NCI-H1436 treated with DMSO at 0.1 percent for 48 hours (cell line): ENCODE measurements at places on chromosomes 6 and 20.

DNA sequence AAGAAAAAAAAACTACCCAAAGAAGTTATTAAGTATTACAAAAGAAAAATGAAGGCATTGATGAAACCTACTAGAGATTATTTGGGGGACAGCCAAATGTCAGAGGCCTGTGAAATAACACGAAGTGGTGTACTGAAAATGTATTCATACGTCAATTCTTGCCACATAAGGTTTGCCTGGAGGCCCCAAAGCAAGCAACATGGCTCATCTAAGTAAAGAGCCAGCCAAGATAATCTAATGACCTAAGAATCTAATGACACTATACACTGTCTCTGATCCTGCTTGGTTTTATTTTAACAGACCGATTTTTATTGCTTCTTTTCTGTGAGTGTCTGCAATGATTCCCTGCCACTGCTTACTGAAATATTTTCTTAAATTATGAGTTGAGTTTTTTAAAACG, 34.7 kb downstream of the FILIP1 start:
- no peak for DNase-seq

DNA sequence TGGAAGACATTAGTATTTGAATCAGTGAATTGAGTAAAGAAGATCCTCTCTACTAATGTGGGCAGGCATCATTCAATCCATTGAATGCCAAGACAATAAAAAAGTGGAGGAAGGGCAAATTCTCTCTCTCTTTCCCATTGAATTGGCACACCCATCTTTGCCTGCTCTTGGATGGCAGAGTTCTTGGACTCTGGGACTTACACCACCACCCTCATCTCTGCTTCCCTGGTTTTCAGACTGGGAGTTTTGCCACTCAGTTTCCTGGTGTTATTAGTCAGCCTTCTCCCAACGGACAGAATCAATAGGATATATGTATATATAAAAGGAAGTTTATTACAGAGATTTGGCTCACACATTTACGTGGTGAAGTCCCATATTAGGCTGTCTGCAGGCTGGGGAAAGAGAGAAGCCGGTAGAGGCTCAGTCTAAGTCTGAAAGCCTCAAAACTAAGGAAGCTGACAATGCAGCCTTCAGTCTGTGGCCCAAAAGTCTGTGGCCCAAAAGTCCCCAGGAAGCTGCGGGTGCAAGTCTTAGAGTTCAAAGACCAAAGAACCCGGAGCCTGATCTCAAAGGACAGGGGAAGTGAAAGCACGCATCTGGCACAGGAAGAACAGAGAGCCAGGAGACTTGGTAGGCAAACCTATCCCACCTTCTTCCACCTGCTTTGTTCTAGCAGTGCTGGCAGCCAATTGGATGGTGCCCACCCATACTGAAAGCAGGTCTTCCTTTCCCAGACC, 64.4 kb downstream of the SMPDL3A start:
- DNase-seq, result no peak

GRCh38 chr6:83921315-83921714, 61.8 kb downstream of the CYB5R4 start:
- DNase-seq, result no peak

GRCh38 chr6:150732765-150733539, 132.6 kb upstream of the MTHFD1L start:
- no peak for DNase-seq

DNA sequence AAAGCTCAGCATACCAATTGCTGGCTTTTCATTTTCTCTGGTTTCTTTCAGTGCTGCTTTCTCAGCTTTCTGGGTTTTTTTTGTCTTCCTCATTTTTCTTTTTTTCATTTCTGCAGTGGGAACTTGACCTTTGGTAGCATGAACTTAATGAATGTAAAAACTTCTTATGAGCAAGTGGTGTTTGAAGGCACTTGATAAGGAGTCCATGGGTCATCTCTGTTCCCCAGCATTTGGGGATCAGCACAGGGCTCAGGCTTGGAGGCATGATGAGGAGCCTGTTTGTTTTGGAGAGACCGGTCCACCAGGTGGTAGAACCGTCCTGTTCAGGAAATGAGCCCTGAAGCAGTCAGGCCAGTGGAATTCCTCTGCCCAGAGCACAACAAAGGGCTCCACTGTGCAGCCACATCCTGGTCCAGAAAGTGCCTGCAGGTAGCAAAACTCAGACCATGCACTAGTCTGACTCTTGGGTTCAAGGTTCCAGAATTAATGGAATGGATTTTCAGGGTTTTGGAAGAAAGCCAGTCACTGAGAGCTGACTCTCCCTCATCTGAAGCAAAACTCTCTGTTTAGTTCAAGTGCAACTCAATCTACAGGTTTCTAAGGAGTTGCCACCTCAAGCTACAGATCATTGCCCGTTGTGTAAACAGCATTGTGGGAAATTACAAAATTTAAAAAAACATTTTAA, 52.3 kb upstream of the ADGRF1 start:
- no peak for DNase-seq

DNA sequence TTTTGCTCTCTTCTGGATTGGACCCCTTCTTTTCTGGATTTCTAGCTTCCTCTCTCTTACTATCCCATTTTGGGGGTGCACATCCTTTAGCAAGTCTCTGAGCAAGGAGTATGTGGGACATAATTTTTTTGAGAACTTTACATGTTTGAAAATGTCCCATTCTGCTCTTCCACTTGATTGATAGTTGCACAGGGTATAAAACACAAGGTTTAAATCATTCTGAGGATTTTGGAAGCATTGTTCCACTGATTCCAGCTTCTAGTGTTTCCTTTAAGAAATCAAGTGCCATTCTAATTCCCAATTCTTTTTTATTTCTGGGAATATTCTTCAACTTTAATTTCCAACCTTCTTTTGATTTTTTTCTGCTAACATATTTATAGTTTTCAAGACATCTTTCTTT, 60.7 kb downstream of the APCDD1L start:
- no peak for DNase-seq

GRCh38 chr6:104639668-104640067, 220.1 kb downstream of the HACE1 start:
- DNase-seq, result no peak

DNA sequence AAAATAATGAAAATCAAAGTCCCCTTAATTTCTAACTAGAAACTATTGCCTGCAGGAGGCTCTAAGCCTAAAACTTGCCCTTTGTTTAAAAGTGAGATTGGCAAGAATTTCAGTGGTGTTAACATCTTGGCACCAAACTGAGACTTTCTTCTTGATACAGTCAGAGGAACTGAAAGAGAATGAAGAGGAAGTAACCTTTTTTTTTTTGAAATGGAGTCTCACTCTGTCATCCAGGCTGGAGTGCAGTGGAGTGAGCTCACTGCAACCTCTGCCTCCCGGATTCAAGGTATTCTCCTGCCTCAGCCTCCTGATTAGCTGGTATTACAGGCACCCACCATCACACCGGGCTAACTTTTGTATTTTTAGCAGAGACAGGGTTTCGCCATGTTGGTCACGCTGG, 3.6 kb downstream of the DOP1A start:
- DNase-seq, result no peak

DNA sequence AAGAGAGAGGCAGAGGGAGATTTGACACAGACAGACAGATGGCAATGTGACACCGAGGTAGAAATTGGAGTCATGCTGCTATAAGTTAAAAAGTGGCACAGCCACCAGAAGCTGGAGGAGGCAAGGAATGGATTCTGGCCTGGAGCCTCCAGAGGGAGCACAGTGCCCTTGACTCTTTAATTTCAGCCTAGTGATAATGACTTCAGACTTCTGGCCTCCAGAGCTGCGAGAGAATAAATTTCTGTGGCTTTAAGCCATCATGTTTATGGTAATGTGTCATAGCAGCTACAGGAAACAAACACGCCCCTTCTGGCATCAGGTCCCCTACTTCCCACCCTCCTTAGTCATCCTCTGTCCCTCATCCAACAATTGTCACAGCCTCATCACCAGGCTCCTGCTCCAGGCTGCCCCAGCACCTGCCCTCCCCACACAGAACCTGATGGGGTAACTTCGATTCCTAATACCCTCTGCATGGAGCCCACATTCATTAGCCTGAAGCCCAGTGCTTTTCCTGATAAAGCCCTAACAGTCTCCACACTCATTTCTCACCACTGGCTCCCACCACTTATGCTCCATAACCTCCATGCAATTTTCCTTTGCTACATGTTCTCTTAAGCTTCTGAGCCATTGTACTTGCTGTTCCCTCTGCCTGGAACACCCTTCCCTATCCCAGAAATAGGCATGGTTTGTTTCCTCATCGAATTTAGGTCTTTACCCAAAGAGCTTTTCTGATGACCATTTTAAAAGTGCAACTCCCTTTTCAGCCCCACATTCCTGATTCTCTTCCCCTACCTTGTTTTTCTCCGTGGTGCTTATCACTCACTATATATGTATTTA, 69.7 kb upstream of the TOX2 start:
- no peak for DNase-seq

DNA sequence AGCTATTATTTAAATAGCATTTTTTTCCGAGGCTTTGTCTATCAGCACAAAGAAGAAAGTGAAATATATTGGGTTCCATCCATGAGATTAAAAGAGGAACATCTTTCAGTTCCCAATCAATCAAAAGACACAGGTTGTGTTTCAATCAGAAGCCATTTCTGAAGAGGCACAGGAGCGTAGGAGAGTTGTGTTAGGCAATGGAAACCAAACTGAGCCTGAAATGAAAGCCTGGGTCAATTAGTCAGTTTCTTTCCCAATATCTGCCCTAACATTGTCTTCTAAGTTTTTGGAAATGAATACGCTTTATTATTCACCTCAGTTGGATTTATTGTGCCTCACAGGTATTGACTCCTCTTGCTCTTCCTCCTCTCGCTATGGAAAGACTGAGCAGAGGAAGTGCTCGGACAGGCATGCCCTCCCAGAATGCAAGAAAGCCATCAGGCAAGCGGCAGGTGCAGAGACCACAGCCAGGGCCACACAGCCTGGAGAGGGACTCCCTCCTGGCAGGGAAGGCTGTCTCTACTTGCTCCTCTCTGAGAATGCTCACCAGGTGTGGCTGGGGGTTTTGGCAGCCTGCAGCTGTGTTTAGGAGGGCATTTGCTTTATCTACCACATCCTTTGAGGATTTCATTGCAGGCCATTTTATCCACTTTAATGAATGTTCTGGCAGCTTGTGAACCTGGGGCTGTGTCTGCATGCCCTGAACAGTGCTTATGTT, 100.8 kb upstream of the NEDD9 start:
- DNase-seq, result no peak

DNA sequence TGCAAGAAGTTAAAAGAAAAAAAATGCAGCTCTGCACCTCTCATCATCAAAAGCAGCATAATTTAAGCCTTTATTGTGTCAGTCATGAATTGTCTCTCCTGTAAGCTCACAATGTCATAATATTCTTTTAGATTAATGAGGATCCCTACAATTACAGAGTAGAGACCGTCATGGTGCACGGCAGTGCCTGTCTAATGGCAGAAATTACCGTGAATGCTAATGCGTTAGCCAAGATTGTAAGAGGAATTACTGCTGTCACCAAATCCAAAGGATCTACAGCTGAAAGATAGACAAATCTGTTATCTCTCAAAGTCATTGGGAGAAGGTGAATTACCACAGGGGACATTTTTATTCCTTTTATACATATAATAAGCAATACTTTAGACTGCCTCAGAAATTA, 631.6 kb upstream of the NRSN1 start:
- DNase-seq, result peak; percentile 8

GRCh38 chr6:35468980-35469750, 964 bp downstream of the RPL10A start:
- no peak for DNase-seq

DNA sequence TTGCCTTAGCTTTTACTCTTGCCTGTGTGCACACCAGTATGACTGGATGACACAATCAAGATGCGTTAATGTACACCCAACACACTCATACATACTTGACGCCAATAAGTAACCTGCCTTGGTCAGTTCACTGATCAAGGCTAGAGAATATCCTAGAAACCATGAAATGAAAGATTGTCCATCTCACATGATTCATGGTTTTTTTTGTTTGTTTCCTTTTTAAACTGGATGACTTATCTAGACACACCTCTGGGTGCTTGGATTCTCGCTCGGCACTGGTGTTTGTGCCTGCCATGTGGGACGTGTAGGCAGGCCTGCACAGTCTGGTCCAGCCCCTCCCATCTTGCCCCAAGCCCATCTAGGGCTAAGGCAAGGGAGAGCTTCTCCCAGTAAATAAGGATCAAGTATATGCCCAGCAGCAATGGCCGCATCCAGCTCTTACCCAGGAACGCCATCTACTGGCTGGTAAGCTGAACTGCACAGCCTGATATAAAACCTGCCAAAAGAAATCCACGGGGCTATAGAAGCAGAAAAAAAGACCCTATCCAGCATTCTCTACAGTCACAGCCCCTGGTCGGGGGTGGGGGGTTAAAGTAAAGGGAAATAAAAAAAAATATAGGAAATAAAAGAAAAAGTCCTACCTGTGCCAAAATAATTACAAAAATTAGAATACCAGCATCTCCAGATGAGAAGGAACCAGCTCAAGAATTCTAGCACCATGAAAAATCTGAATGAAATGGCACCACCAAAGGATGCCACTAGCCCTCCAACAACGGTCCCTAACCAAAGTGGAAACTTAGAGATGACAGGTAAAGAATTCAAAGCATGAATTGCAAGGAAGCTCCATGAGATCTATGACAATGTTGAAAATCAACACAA, 73.3 kb downstream of the OTOR start:
- no peak for DNase-seq

DNA sequence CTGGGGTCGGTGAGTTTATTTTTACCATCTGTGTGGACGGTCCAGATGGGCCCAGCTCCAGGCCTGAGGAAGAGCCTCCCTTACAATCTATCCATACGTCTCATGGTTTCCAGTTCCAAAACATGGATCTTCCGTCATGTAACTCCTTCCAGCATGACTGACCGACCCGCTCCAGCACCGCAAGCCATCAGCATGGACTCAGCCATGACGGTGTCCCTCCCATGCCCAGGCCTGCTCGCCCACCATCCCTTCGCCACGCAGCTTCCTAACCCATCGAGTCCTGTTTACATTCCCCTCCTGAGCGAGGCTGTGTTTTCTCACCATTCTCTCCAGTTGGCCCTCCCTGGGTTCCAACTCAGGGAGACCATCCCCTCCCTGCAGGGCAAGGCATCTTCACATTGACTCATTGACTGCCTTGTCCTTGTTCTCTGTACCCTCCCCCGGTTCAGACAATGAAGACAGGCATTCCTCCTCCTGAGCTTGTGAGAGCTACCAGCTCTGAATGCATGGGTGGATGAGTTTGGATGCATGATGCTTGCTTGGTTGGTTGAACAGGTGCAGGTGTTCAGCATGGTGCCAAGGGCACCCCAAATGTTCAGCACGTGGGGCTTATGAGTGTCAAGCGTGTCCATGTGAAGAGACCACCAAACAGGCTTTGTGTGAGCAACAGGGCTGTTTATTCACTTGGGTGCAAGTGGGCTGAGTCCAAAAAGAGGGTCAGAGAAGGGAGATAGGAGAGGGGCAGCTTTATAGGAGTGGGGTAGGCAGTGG, 235.8 kb downstream of the SMOC2 start:
- DNase-seq, result no peak
